Eye (tissue), 1 donor: ENCODE measurements at places on chromosomes 2 and 18.

DNA sequence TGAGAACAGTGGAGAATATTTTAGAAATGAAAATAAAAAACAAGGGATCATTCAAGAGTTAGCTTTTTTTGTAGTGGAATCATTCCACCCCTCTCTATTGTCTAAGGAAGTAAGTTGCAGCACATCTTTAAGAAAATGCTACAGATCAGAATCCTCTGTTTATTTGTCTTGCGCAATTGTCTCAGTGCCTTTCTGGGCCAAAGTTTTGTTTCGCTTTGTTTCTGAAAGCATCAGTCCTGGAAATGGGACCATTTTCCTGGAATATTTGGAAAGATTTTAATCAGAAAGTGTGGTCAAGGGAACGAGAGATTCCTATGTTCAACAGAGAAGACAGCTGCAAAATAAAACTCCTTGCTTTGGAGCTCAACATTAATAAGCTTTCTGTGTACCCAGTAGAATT is 74.0 kb downstream of the NRXN1 start:
- no peak for DNase-seq

- DNase-seq: no peak
These were observed 24.1 kb upstream of the VWC2L start for GRCh38 chr2:214386720-214387119.

GRCh38 chr18:79615586-79615985 is 64.0 kb upstream of the CTDP1 start:
- DNase-seq: no peak

DNA sequence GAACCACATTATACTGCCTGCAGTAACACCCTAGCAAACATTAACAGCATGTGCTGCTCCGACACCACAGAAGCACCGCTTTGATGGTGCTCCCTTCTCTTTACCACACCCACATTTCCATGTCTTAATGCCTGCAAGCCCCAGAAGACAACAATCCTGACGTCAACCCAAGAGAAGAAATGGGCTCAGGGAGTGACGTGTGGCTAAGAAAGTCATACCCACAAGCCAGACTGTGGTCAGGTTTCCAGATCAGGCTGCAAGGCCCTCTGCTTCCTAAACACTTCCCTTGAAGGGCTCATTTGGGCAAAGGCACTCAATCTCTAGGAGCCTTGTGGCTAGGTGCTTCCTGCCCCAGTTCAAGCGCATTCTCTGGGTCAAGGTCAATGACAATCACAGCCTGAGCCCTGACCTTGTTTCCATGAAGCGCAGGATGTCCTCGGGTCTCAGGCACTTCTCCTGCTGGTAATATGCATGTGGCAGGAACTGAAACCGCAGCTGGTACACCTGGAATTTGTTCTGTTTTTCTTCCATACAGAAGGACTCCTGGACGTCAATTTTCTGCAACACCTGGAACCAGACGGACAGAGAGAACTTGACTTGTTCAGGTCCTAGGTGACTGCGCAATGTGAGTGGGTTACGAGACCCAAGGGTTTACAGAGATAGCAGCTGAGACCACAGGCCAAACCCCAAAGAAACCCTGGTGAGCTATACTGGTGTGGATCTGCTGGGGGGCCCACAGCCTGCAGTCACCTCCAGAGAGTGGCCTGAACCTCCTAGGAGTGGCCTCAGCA is 67.2 kb downstream of the POLR1A start:
- DNase-seq: no peak

GRCh38 chr2:229798446-229799155 is 84.2 kb upstream of the DNER start:
- no peak for DNase-seq

- DNase-seq: no peak
These were observed 69.2 kb downstream of the CD28 start for GRCh38 chr2:203775684-203776083.

- DNase-seq: peak; percentile 26
These were observed 36.6 kb downstream of the ARL6IP6 start for GRCh38 chr2:152755029-152755428.

- no peak for DNase-seq
These were observed 13.5 kb upstream of the XDH start for GRCh38 chr2:31428001-31428418.

DNA sequence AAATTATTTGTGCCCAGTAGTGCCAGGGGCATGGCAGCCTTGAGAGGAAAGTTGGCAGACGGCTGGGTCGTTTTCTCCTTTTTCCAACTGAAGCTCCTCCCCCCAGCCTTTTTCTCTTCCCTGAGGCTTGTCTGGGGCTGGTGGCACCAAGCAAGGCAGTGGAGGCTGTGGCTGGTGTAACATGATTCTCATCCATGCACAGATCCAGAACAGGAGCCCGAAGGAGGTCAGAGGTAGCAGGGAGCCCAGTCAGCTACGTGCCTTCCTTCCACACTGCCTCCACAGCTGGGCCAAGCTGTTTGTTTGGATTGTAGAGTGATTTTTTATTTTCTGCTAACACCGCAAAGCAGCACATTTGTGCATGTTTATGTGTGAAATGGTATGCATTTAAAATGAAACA is 170.3 kb upstream of the MGAT5 start:
- DNase-seq: no peak

DNA sequence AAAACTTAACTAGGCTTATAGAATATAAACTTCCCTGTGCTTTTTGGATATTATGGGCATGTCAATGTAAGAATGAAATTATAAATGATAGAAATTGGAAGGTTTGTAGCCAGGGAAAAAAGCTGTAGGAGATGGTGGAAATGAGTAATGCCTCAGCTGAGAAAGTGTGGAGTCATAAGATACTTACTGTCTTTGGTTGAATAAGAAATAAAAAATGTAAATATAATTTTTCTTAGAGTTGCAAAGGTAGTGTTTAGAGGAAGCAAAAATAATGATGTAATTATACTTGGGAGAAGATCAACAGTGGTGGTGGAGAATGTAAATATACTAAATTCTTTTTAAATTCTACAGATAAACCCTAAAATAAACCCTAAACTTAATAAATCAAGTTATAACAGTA is 26.2 kb upstream of the RND3 start:
- DNase-seq: no peak

- no peak for DNase-seq
These were observed 49.7 kb upstream of the ST3GAL5 start for GRCh38 chr2:85938456-85938855.

DNA sequence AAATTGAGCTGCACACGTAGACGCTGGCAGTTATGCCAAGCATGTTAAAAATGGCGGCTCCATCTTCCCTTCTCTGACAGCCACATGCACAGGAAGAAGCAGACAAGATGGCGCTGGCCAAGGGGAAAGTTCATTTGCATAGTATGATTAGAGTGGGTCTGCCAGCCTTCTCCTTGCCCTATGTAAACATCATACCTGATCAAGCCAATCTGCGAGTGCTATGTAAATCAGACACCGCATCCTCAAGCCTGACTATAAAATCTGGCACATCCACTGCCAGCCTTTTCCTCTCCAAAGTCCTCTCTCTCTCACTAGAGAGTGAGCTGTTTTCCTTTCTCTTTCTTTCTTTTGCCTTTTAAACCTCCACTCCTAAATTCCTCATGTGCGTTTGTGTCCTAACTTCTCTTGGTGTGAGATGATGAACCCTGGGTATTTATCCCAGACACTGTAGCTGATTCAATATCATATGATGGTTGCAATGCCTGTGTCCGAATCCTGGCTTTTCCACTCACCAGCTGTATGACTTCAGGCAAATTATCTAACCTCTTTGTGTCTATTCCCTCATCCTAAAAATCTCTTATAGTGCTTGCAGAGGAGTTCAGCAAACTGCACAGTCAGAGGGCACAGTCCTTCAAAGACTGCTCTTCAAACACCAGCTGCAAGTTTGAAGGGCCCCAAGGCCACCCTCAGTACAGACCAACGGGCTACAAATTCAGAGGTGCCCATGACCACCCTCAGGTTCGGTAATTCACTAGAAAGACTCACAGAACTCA is 39.3 kb upstream of the ITSN2 start:
- DNase-seq: no peak

GRCh38 chr2:119864318-119864717 is 104.6 kb downstream of the PTPN4 start:
- DNase-seq: no peak

DNA sequence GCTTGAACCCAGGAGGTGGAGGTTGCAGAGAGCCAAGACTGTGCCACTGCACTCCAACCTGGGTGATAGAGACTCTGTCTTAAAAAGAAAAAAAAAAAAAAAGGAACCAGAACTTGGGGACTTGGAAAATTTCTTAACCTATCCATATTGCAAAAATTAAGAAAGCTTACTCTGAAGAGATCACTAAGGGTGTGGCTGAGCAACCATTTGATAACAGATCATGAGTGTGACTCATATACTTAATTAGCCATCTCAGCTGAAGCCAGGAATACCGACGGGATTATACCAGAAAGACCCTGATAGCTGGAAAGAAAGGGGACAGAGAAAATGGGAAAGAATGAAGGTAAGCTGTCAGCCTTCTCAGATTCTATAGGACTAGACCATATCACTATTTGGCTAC is 7.1 kb upstream of the ADD2 start:
- no peak for DNase-seq

DNA sequence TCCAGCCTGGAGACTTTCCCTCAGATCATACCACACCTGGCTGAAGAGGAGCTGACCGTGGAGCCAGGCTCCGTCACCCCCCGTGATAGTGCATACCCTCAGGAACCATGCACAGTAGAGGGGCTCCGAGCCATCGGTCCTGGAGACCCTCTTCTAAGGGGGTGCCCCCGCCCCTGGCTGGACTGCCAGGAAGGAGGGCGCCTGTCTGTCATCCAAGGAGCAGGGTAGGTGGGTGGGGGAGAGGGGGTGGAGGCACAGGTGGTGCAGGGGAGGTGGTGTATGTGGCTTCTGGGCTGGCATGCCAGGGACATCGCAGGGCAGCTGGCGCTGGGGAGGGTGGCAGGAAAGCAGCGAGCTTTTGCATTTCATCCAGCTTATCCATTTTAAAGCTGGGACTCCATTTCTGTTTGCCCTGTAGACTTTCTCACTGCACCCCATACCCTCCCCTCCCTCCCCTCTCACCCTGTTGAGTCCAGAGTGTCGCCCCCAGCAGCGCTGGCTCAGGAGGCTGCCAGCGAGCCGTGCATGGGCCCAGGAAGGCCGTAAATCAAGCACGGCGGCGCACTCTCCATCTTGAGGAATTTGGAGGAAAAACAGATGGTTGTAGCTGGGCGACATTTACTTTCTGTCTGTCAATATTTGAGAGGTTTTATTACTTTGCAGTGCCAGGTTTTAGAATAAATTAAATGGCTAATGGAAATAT is 56.2 kb upstream of the HS6ST1 start:
- DNase-seq: no peak

DNA sequence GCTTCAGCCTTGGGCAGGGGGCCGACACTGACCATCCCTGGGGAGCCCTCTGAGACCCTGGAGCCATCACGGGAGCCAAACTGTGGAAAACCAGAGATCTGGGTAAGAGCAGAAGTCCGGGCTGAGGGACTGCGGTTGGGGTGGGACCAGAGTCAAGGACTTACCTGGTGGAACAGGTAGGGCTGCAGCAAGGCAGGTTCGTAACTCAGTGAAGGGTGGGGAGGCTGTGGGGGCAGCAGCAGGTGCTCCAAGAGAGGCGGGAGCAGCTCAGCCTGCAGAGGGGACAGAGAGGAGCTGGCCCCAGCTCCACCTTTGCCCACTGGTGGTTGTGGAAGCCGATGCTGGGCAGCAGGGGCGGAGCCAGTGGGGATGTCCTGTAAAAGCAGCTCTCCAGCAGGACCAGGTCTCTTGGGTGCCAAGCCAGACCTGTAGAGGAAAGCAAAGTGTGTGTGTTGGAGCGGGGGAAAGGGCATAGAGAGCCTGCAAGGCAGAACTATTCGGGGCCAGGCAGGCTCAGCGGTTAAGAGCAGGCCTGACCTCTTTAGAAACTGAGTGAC is 6.7 kb downstream of the PTPRN start:
- no peak for DNase-seq

GRCh38 chr2:42089340-42089925 is 41.6 kb downstream of the PKDCC start:
- no peak for DNase-seq

GRCh38 chr2:10504370-10504993 is 56.4 kb upstream of the ODC1 start:
- DNase-seq: no peak

DNA sequence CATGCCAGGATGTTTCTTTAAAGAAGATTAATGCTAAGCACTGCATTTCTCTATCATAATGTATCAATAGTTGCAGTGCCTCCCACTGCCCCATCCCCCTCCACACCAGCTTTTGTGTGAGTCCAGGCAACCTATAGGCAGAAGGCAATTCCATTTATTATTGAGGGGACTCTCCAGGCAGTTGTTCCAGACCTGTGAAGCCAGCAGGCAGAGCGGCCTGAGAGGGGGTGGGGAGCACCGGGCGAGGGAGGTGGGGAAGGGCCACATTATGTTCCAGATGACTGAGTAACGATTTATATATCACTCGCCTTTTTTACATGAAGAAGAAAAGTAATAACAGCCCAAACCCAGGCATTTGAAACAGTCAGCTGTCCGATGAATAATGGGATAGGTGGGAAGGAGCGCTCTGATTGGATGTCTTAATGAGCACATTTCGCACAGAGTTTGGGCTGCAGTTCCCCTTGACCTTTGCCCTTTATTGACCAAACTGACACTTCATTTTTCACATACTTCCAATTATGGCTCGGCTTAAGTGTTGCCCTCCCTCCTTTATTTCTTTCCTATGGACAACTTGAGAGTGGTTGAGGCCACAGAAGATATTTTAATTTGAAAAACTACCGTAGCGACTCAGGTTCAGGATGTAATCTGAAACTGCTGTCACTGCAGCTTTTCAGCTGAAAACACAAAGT is 34.4 kb downstream of the MEIS1 start:
- peak; percentile 91 for DNase-seq

DNA sequence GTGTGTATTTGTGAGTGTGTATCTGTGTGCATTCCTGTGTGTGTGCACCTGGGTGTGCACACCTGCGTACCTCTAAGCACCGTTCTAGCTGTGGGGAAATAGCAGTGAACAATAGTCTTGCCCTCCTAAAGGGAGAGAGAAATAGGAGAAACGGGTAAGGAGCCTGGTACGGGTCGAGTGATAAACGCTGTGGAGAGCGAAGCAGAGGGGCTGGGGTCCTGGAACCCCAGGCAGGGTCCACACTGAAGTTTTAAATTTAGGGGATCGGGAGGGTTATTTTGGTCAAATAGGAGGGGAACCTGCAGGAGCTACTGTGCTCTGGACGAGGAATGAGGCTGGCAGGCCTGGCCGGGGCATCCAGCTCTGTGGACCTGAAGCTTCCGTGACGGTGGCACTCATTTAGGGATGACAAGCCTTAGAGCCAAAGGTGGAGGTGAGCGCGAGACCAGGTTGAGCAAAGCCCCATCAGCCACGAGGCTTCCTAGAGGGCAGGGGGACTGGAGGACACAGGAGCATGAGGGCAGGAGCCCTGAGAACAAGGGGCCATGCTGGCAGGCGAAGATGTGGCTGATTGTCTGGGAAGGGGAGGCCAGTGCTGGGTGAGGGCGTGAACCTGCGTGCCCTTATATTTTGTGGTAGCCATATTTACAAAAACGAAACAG is 188.0 kb downstream of the RTP5 start:
- no peak for DNase-seq

- no peak for DNase-seq
These were observed 40.3 kb downstream of the UBR3 start for GRCh38 chr2:169867579-169867978.

- DNase-seq: no peak
These were observed 63.5 kb downstream of the CRACDL start for GRCh38 chr2:98872526-98872925.

GRCh38 chr2:20509770-20510490 is 63.1 kb downstream of the RHOB start:
- DNase-seq: no peak

GRCh38 chr18:80132180-80132812 is 23.2 kb downstream of the ADNP2 start:
- no peak for DNase-seq
